CD4-positive, alpha-beta T cell treated with Interferon gamma for 1 hour (primary cell): ENCODE measurements at places on chromosomes 11 and 22.

DNA sequence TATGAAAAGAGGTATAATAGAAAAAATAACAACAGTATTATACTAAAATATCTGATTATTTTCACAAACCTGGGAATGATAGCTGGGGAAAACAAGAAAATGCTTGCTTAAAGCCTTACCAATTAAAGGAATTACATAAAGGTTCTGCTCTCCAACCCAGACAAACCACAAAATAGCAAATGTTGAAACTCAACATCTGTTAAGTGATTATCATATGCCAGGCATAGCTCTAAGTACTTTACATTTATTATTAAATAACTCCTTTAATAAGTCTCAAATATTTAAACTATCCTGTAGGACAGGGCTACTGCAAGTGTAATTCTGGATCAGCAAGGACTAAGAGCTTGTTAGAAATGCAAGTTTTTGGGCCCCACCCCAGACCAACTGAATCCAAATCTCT lies 20.1 kb downstream of the OR10A6 start:
- DNase-seq = no peak

- no peak for DNase-seq
Measured at GRCh38 chr22:17827466-17827865, 53.2 kb upstream of the BID start.

DNA sequence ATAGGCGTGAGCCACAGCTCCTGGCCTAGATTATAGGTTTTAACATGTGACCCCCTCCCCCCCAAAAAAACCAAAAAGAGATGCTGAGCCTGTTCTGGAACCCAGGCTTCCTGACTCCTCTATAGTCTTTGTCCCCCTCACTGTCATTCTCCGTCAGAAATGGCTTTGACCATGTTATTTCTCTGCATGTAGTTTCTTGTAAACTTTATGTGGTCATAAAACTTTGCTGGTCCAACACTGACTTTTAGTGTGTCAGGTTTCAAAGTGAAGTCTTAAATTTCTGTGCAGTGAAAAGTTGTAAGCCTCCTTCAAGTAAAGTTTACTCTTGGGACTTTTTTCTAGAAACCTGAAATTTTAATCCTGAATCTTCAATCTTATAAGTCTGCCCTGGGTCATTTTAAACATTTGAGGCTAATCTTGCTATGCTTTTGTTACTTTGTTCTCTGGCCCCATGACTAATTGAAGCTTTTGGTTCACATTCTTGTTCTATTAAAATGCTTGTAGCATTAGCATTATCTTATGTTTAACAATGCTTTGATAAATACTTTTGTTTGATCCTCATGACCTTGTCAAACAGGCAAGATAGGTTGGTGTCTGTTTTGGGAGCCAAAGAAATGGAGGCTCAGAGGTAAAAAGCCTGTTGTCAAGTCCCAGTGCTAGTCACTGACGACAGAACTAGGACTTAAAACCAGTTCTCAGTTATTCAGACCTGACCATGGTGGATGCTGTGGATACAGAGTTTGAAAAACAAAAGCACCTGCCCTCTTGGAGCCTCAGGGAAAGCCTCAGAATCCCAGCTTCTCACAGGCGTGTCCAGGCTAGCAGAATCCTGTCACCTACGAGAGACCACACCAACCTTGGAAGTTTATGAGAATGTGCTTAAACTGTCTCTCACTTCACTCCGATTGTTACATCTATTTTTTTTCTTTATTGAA lies 87.7 kb upstream of the HORMAD2 start:
- DNase-seq = no peak

GRCh38 chr11:120752668-120753067 lies 241.1 kb downstream of the GRIK4 start:
- no peak for DNase-seq

GRCh38 chr11:118153976-118154375 lies 1.4 kb upstream of the SCN4B start:
- no peak for DNase-seq

GRCh38 chr11:126525702-126526101 lies 170.2 kb downstream of the ST3GAL4 start:
- no peak for DNase-seq

GRCh38 chr11:133865466-133865865 lies 20.2 kb upstream of the SPATA19 start:
- DNase-seq = no peak

DNA sequence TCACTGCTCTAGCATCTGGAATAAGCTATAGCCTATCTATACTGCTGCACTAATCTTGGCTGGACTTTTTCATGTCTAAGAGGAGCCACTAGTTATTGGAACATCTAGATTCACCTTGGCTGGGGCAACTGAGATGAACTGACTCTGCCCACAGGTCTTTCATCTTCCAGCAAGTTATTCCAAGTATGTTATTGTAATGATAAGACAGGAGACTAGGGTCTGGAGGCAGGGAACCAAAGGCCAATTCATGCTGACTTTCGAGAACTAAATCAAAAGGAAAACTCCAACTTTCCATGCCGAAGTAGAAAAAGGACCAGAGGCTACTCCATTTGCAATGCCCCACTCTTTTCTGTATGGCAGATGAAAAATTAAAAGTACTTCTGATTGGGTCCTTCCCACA lies 1243.0 kb upstream of the RAG2 start:
- DNase-seq = no peak

GRCh38 chr11:133809569-133810491 lies 35.5 kb downstream of the SPATA19 start:
- DNase-seq = no peak

DNA sequence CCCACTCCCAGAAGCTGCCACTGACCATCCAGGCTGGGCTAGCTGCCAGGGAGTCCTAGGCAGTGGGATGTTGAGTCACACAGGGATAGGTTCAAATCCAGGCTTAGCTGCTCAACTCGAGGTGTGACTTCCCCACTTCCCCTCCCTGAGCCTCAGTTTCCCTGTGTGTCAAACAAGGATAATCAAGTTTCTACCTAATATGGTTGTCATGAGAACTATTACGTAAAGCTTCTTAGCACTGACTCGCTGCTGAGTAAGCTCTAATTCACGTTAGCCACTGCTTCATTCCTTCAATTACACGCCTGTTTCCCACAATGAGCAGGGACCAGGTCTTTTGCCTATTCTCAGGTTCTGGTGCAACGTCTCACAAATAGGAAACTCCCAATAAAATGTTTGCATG lies 67.7 kb downstream of the SEZ6L start:
- DNase-seq = no peak

- DNase-seq = no peak
Measured at GRCh38 chr11:102837156-102837555, 6.3 kb downstream of the MMP3 start.

- DNase-seq = no peak
Measured at GRCh38 chr11:133508468-133508867, 23.8 kb downstream of the OPCML start.

DNA sequence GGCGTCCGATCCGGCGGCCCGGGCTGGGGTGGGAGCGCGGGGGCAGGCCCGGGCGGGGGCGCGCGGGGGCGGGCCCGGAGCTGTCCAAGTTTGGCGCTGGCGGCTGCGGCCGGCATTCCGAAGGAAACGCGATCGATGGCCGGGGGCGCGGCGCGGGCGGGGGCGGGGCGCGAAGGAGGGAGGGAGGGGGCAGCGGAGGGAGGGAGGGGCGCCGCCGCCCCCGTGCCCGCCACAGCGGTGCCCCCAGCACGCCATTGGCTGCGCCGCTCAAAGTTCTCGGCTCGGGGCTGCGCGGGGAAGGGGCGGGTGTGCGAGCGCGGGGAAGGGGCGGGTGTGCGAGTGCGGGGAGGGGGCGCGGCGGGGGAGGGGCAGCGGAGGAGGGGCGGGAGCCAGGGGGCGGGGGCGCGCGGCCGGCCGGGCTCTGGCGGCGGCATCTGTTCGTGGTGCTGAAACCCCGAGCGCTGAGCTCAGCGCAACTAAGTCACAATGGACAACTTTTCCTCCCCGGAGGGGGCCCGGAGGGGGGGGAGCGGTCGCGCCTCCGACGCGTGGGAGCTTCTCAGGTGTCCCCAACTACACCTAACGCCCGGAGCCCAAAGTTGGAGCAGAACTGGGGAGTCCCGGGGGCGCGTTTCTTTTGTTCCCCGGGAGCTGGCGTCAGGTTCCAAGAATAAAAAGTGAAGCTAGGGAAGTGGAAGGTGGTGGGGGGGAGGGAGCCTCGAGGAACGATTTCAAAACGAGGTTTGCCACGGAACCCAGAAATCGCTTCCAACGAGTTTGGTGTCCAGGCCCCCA lies 2.2 kb downstream of the PHF21B start:
- DNase-seq = no peak

DNA sequence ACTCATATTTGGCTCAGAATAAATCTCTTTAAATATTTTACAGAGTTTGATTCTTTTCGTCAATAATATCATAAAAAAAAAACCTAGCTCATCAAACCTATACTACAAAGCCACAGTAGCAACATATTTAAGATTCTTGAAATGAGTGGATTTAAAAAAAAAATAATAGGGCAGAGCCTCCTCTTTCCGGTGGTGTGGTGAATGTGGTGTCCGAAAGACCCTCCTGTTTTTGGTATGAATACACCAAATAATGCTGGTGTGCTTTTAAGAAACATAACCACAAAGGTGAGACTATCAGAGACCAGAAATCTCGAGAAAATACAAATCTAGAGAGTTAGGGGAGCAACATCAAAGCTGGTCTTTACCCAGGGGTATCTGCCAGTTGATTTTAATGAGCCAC lies 342.6 kb downstream of the TBC1D22A start:
- DNase-seq = no peak

DNA sequence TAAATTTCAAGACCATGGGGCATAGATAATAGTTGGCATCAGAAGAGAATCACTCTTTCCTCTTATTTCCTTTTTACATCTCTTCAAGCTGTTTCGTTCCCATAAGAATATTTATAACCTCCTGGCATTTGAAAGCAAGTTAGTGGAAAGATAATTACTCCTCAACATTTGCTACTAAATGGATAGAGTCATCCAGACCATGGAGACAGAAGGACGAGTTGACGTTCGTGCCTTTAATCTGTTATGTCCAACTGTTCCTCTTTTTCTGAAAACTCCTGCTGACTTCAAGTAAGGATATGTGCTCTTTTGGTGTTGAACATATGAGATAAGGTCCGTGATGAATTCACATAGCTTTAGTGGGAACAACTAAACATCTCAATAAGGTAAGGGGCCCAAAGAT lies 414.2 kb downstream of the LRRC4C start:
- no peak for DNase-seq

GRCh38 chr11:122085264-122085663 lies 30.8 kb downstream of the BLID start:
- DNase-seq = no peak

- DNase-seq = no peak
Measured at GRCh38 chr11:94595076-94595475, 27.9 kb downstream of the PIWIL4 start.

DNA sequence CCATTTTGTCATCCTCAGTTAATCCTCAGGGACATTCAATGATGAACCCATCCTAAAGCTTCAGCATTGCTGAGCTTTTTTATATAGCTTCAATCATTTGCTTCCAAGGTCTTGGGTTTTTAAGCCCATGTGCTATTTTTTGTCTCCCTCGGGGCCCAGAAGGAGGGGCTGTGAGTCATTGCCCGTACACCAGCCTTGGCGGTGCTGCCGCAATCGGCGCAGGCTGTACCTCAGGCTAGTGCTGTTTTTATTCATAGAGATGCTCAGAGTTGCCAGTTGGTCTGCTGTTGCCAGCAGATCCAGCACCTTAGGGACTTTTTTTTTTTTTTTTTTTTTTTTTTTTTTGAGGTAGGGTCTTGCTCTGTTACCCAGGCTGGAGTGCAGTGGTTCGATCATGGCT lies 35.5 kb downstream of the ACO2 start:
- DNase-seq = no peak

- no peak for DNase-seq
Measured at GRCh38 chr11:13686776-13687175, 18.3 kb downstream of the FAR1 start.

DNA sequence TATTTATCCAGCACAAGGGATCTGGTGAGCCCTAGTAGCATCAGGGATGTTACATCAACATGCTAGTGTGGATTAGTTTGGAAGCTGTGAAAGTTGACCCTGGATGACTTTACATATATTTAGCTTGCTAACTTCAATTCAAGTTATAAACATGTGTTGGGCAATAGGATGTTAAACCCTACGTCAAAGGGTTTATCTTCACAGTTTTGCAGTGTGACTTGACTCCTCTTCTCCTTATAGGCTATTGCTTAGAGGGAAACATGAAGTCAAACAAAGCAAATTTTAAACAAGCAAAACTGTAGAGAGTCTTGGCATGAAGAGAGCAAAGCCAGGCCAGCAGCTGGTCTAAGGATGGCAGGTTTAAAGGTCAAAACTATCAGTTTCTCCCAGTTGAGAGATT lies 11.3 kb upstream of the CTSC start:
- DNase-seq = no peak

GRCh38 chr11:28636566-28636965 lies 528.4 kb downstream of the METTL15 start:
- no peak for DNase-seq

DNA sequence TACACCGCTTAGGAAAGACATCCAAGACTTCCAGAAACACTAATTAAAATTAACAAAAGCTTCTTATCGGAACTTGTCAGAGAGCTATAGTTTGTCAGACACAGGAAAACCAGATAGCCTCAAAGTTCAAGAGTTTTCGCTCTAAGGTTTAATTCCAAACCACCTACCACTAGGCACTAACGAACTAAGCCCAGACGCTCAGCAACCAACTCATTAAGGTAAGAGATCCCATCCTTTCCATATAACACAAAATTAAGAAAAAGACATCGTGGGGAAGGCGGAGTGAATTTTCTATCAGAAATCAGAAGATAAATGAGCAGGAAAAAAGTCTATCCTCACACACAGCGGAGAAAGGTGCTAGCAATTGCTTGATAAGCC lies 382 bp downstream of the IMMP1L start:
- no peak for DNase-seq

GRCh38 chr22:36760786-36761185 lies 15.1 kb downstream of the IFT27 start:
- DNase-seq = no peak

DNA sequence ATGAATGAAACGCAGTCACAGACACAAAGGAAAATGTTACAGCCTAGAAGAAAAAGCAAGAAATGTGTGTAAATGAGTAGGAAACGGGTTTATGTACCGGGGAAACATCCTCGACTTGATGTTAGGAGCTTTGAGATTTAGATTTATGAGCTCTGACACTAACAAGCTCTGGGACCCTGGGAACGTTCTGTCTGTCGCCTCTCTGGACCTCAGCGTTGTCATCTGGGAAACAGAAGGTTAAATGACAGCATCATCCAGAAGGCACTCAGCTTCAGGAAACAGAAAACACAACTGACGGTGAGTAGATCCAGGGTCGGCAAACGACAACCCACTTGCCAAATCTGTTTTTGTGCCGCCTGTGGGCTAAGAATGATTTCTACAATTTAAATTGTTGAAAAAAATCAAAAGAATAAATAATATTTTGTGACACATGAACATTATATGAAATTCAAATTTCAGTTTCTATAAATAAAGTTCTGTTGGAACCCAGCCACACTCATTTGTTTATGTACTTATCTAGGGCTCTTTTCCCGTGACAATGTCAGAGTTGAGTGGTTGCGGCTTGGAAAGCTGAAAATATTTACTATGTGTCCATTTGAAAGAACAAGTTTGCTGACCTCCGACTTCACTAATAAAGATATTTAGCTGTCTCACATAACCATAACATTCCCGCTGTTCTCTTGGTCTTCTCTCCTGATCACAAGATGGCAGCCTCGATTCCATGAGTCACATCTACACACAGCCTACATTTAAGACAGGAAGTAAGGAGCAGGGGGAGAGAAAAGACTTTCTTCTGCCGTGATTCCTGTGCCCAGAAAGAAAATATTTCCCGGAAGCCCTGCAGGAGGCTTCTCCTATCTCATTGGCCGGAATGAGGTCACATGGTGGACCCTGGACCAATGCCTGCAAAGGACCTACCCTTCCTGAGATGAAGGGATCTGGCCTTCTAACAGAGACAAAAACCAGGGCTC lies 47.1 kb upstream of the SYT13 start:
- DNase-seq = no peak

- no peak for DNase-seq
Measured at GRCh38 chr22:23555118-23555517, 25.0 kb downstream of the IGLL1 start.
